Gastrocnemius medialis (tissue), 4 donors: ENCODE measurements at places on chromosomes 7 and 10. TPM values are rescaled to one million over a fixed set of nuclear protein-coding genes. Genes with fewer than 3 reads are reported as not detected.

GRCh38 chr10:8042721-8043568, 11.5 kb upstream of the GATA3 start:
- no peak for DNase-seq

DNA sequence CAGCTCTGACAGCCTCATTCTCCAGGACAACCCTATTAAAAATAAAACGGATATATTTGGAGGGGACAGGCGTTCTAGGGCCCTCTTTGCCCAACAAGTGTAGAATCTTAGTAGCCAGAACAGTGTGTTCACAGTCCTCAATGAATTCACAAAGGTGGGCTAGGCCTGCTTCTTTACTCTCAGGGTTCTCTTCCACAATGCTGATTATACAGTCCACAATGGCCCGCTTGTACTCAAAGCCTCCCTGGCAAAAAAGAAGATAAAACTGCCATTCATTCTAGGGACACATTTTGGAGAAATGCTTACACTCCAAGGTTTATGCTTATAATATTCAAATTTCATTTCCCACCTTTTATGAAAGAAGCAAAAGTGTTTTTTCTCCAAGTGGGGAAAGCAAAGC, 62.6 kb downstream of the MEST start:
- no peak for DNase-seq

DNA sequence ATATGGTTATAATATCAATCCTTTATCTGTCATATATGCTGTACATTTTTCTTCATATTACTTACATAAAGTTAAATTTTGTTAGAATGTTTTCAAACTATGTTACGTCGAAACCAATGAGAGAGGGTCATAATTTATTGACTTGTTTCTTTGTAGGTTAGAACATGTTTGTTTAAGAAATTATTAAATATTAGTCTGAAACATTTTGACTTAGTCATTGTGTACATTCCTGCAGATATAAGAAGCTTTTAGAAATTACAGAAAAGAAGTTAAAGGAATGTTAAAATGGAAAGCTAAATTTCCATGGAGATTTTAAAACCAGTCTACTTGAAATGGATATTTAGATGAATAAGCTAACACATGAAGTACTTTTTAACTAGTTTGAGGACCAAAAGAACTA, 99.8 kb downstream of the ANKRD30A start:
- DNase-seq, result no peak

- DNase-seq, result no peak
These were observed 89.8 kb downstream of the ARL4A start for GRCh38 chr7:12777257-12777656.

The TNPO3 gene
- total RNA-seq, result 50.2 TPM

The CARD11 gene
- total RNA-seq, result not detected

DNA sequence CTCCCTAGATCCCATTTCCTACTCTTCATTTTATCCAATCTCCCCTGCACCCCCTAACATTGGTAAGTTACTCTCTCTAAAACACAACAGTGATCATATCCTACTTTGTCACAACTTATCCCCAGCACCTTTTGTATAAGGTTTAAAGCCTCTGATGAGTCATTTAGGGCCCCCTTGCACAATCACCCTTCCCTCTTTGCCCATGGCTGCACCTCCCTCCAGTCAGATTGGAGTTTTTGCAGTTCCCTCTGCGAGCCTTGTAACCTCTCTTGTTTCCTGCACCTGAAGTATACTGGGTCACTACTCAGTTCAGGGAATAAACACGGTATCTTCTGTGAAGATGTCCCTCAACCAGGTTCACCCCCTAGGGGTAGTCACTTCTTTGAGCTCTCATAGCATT, 55.9 kb upstream of the ADRB1 start:
- DNase-seq, result no peak

DNA sequence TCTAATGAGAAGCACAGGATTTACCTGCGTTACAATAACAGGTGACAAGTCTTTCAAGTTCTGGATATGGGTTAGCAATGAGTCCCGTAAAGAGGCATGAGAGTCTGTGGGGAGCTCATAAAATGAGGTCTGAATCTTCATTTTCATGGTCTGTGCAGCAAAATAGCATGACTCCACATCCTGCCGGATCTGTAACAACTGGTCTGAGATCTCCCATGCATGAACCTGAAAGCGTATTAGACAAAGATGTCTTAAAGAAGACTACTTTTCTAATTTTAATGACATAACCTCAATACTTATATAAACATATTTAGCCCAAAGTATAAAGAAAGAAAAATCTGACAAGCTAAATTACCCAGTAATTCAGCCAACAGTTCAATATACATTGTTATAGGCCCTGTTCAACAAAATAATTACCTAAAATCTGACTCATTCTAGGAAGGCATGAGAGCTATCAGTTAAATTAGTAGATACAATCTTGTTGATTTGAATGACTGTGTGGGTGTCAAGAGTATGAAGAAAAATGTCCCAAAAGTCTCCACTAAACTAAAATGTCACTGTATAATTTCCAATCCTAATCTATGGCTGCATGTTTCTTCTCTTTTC, 36.9 kb downstream of the TNPO3 start:
- DNase-seq, result no peak

DNA sequence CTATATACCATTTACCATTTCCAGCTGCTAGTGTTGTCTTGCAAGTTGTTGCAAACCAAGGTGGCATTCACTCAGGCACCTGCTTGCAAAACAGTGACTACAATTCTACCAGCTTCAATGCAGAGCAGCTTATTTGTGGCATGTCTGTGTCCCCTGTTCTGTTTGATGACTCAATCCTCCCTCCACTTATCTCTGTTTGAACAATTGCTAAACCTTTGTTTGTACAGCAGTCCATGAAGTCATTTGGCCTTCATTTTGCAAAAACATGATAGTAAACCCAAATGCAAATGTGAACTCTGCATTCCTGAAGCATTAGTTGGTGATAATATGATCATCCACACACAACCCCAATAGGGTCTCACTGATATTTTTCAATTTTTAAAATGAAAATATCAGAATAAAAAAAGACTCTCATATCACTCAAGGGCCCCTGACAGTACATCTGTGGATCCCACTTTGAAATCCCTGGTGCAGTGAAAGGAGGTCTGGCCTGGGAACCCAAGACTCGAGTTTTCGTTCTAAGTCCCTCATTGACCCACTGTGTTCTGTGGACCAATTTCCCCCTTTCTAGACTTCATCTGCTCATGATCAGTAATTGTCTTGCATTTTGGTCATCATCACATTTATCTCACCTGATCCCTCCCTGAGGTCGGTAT, 425.4 kb downstream of the RPS24 start:
- DNase-seq, result no peak

- DNase-seq, result peak; percentile 55
These were observed 32.2 kb downstream of the ZCCHC24 start for GRCh38 chr10:79413196-79413595.

The FAM25G gene
- not detected for total RNA-seq

DNA sequence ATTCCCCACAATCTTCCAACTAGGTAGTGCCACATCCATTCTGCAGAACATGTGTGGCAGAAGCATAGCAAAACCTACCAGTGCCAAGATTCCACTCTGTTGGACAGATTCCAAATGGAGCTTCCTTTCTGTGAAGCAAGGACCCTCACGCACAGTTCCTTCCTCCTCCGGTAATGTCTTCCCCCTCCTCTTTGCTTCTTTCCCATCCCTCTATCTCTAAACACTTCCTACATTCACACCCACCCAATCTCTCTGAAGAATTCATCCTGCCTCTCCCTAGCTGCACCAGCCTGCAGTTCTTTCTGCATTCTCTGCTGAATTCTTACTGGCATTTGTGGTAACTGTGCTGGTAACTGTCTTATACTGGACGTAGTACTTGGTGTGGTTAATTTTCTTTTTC, 124.9 kb downstream of the RNLS start:
- DNase-seq, result no peak

DNA sequence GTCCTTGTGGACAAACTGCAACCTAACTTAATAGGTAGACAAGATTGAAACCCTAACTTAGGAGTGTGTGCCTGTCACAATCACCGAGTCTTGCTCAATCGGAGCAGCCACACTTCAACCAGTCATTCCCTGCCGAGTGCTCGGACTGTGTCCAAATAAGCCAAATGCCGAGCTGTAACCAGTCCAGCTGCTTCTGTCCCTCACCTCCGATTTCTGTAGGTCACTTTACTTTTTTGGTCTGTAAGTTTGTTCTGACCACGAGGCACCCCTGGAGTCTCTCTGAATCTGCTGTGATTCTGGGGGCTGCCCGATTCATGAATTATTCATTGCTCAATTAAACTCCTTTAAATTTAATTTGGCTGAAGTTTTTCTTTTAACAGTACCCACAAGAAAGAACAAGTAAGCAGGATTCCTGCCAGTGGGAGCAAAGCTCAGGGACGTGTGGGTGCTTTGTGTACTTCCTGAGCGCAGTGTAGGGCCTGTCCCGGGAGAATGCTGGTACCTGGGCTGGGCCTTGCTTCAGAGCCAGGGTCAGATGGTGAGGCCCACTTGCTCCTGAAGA, 140.1 kb downstream of the ACTR3B start:
- DNase-seq, result peak; percentile 81

The SDK1 gene
- 1.6 TPM for total RNA-seq

DNA sequence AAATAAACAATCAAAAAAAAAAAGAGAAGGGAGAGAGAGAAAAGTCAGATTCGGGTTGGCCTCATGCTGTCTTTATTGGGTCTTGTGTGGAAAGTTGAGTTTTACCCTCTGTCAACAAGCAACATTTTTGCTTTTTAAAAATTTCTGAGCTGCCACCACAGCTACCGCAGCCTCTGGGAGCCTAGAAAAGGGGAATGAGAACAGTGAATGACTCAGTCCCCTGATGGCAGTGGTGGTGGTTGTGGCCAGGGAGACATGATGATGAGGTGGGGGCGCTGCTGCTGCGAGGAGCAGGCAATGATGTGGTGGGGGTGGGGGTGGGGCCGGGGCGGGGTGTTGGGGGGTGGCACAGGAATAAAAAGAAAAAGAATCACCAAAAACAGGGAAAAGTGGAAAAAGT, 20.0 kb upstream of the CREB3L2 start:
- no peak for DNase-seq

GRCh38 chr10:88544140-88544870, 38.8 kb downstream of the RNLS start:
- no peak for DNase-seq

- DNase-seq, result no peak
These were observed 10.6 kb downstream of the GPR146 start for GRCh38 chr7:1054861-1055450.

The WEE2 gene
- not detected for total RNA-seq

GRCh38 chr10:123513870-123514269, 152.3 kb upstream of the GPR26 start:
- DNase-seq, result no peak

DNA sequence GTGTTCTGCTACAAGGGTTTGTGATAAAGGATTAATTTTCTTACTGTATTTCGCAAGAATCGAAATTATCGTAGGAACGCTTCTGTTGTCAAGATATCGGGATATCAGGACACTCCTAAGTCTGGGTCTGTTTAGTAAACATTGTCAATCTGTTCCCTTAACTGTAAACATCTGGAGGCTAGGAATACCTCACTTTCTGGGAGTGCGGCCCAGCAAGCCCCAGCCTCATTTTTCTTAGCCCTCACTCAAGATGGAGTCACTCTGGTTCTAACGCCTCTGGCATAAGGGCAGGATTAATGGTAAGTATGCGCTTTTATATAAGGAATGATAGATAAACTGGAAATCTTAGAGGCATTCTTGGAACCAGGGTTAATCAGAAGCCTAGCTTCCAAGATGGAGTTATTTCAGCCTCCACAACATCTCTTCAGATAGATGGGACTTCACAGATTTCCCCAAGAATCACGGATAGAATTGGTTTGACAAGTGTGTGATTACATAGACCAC, 30.1 kb upstream of the CCL24 start:
- no peak for DNase-seq

The ANKRD1 gene
- total RNA-seq, result 168 TPM

DNA sequence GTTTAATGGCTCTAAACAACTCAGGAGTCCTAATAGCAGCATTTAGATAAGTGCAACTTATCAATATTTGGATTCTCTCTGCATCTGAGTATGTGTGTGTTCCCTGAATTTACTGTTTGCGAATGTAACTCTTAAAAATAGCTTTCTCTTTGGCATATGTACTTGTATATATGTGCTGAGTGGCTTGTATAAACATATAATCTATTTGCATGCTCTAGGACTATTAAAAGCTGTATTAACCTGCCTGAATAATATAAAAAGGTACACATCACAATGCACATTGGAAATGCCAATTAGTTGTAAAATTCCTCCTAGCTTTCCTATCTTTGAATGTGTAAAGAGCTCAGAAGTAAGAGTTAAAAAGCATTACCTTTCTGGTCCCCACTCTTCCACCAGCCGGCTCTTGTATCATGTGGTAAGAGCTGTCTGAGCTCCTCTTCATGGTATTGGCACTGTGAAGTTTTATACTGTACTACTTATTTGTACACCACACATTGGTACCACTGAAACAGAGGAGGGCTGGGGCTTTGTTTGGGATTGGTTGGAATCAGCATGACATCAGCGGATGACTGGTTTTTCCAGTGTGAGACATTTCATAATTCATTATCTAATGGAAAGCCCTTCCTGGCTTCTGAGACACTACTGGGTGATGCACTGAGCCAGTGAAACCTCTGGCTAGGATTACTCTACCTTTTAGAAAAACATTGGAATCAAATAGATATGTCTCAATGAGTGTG, at the start of gene INHBA:
INHBA (minus strand) TSS at position 456 of the 737 bp plus-strand sequence. CDS start 2,716 bp downstream, outside the sequence.
- DNase-seq, result no peak

The FAM25C gene
- not detected for total RNA-seq

DNA sequence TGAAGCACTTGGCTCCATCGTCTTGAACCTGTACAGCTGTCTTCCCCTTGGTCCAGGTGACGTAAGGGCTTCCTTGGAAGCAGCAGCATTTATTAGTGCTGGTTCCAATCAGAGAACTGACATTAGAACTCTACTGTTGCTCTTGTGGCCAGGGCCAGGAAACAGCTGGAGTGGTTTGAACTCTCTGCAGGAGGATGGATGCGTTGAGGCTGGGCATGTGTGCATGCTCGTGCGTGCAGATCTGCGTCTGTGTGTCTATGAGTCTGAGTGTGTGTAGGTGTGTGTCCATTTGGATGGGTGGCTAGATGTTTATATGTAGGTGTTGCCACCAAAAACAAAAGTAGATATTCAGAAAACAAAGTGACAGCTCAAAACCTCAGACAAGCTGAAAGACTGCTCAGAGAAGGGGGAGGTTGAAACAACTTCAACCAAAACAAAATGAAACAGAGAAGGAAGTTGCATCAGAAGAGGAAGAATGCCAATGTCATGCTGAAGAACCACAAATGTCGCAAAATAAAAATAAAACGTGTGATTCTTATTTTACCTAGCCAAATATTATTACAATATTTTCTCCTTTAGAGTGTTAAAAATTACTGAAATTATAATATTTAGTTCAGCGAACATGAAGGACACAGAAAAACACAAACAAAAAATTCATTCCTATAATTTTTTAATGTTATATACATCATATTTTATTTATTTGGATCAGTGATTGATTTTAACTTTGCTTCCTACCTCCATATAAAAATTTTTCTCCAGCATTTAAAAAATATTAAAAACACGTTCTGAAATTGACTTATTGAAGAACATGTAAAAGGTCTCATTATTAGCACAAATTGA, 96.1 kb upstream of the MKLN1 start:
- no peak for DNase-seq

- DNase-seq, result no peak
These were observed 221.3 kb upstream of the SMIM30 start for GRCh38 chr7:113339661-113340060.

The NUB1 gene
- total RNA-seq, result 46.6 TPM

GRCh38 chr10:78000956-78001472, 28.3 kb downstream of the POLR3A start:
- peak; percentile 34 for DNase-seq

- no peak for DNase-seq
These were observed 46.0 kb downstream of the CYP51A1 start for GRCh38 chr7:92088266-92088665.

The CYTH3 gene
- 14.3 TPM for total RNA-seq

GRCh38 chr7:88291398-88292173, 15.1 kb downstream of the STEAP4 start:
- no peak for DNase-seq

The PRKCQ gene
- total RNA-seq, result 31.0 TPM
